Spleen (tissue), 13 donors: ENCODE measurements at places on chromosomes 1 and 21. TPM values are rescaled to one million over a fixed set of nuclear protein-coding genes. Genes with fewer than 3 reads are reported as not detected.

Gene TFAP2E
- total RNA-seq: 2.4 TPM

Gene TNFRSF4
- 6.6 TPM for total RNA-seq

Gene PADI6
- total RNA-seq: not detected

Gene ZBED6
- total RNA-seq: 22.4 TPM

Gene BSND
- total RNA-seq: 0.09 TPM

Gene PODN
- total RNA-seq: 0.64 TPM

Gene PWP2
- 6.1 TPM for total RNA-seq

Gene PTGER3
- total RNA-seq: 0.13 TPM

Gene INSRR
- total RNA-seq: 0.09 TPM

Gene CA6
- not detected for total RNA-seq

Gene MTARC2
- 27.2 TPM for total RNA-seq

Gene INAVA
- total RNA-seq: not detected

Gene SPATA45
- total RNA-seq: not detected

Gene FCRL4
- 0.26 TPM for total RNA-seq

Gene CRP
- 0.73 TPM for total RNA-seq

Gene GJC2
- 2.7 TPM for total RNA-seq

Gene PLOD1
- total RNA-seq: 53.4 TPM

Gene LPAR3
- total RNA-seq: 0.57 TPM

Gene LENEP
- total RNA-seq: not detected

Gene NTNG1
- total RNA-seq: 2.0 TPM

Gene SPRR2F
- not detected for total RNA-seq

Gene DNASE2B
- total RNA-seq: 0.94 TPM

Gene LAMB3
- total RNA-seq: 0.97 TPM

Gene TRPM2
- 35.3 TPM for total RNA-seq

Gene HPCA
- total RNA-seq: not detected

Gene EFNA1
- total RNA-seq: 19.4 TPM

Gene AMY1A
- not detected for total RNA-seq

Gene LINGO4
- total RNA-seq: 0.36 TPM

Gene IFI44L
- 39.6 TPM for total RNA-seq

Gene ADCY10
- not detected for total RNA-seq

Gene PTPRU
- 4.3 TPM for total RNA-seq

Gene CD1D
- 14.7 TPM for total RNA-seq

Gene B4GALT2
- total RNA-seq: 23.3 TPM

Gene SDCCAG8
- total RNA-seq: 79.3 TPM

Gene MROH7
- 1.6 TPM for total RNA-seq

Gene SYPL2
- 1.9 TPM for total RNA-seq

Gene KIF17
- 70.5 TPM for total RNA-seq

Gene COL24A1
- 0.97 TPM for total RNA-seq

Gene LCE1D
- not detected for total RNA-seq

Gene NDUFV3
- 33.4 TPM for total RNA-seq

Gene GPR25
- total RNA-seq: 0.60 TPM

Gene ICOSLG
- 5.6 TPM for total RNA-seq

Gene SPATA21
- not detected for total RNA-seq

Gene MCOLN3
- total RNA-seq: 8.7 TPM

Gene PDC
- total RNA-seq: not detected

Gene FBLIM1
- 21.4 TPM for total RNA-seq

Gene ATF6
- 32.1 TPM for total RNA-seq

Gene DIP2A
- 66.7 TPM for total RNA-seq
